ENCODE measurements at places on chromosomes 6 and 20.

GRCh38 chr20:16128538-16129106 lies 444.6 kb downstream of the KIF16B start:
- DNase-seq = no peak

- DNase-seq = no peak
Observed at GRCh38 chr20:61436283-61436666, 184.2 kb downstream of the CDH4 start.

DNA sequence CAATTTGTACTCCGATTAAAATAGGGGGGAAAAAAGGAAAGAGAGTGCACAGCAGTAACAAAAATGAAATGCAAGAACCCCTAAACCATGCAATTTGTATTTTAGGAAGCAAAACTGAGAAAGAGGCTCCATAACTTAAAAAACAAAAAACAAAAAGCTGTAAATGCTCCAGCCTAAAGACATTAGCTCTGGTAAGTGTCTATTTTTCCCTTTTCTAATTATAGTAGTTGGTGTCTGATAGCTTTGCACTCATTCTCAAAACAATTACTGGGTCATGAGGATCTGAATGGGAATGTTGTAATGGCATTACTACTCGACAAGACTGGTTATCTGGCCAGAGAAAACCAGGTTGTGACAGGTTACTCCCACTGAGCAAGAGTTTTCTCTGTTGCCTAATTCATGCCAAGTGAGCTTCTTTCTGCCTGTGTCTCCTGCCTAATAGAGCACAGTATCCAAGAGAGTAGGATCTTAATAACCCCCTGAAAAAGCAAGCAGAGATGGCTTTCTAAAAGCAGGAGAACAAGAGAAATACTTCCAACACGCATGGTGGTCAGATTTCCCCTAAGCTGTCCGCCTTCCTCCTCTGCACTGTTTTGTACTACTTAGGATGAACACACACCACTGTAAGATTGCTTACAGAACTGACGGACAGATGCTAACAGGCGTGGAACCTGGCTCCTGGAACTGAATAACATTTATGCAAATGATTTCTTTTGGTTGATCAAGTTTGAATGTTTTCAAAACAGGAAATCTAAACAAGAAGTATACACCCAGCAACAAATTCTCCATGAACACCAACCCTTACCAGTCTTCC lies 86.4 kb downstream of the FKBP5 start:
- DNase-seq = no peak

DNA sequence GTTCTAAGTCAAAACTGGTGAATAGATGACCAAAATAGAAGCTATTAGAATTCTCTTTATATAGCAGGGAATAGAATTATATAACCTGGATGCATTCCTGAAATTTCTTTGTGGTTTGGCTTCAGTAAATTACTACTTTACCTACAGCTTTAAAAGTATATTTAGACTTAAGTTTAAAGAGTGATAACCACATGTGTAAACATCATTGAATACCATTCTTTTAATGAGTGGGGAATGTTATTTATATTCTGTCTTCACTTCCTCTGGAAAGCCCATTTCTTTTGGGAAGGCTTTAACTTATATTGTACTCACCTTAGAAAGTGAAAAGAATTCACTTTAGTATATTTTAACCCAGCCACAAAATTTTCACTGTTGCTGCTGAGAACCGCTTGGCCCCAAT lies 39.1 kb downstream of the PLEKHG1 start:
- no peak for DNase-seq

DNA sequence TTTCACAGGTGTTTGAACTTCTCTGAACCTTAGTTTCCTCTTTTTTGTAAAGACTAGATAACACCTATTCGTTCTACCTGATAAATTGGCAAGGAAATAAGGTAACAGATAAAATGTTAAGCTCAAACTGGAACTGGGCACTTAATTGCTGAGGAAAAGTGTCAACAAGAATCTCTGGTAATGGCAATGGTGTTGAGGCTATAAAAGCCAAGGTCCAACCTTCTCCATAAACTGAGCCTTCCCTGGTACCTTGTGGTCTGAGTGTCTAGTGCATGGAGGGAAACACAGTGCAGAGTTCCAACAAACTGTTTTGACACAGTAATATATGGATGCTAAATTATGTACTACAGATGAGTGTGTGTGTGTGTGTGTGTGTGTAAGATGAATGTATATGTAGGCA lies 33.4 kb upstream of the GSTA4 start:
- DNase-seq = no peak

DNA sequence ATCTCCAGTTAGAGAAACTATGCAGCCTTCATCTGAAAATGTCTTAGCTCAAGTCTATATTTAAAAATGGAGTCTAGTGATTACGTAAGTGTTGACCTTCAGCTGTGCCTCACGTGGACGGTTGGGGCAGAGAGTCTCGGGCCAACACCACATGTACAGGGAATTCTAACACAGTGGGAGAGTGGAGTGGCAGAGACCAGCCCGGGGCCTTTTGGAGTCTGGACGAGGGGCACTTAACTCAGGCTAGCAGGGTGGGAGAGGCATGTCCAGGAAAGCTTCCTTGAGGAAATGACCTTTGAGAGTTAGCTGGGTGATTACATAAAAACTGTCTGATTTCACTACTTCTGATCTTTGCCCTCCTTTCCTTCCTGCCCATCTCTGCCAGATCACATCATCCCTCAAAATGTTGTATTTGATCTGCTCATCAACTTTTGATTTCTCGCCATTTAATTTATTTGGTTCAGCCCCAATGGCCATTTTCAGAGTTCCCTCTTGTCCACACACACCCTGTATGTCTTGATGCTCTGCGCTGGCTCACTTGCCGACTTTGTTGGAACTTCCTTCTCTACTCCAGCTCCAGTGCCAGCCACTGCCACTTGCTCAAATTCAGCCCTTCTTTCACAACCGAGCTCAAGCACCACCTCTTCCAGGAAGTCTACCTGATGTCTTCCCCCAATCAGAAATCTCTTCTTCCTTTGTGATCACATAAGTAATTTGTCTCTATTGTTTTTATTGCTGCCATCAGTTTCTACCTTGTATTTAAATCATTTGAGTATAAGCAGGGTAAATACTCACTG lies 2.6 kb downstream of the ARMC2 start:
- no peak for DNase-seq
